NCI-H187 (cell line): ENCODE measurements at places on chromosomes 6 and 20.

DNA sequence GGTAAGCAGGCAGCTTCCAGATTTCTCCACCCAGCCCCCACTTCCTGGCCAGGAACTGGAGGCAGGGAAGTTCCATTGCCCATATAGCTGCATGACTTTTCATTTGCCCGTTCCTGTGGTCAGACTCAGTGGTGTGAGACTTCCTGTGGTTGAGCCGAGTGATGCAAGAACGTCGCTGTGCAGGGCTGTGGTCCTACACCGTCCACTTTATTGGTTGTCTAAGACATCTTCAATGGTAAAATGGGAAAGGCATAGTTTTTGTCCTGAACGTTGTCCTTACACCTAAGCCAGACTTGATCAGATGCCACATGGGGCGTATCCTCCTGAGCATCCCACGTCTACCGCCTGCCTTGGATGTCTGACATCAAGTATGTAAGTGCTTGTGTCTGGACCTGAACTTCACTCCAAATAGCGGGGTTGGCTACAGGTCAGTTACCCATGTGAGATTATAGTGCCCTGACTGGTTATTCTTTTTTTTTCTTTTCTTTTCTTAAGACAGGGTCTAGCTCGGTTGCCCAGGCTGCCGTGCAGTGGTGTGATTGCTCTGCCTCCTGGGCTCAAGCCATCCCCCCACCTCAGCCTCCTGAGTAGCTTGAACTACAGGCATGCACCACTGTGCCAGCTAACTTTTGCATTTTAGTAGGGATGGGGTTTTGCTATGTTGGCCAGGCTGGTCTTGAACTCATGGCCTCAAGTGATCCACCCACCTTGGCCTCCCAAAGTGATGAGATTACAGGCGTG lies 25.9 kb upstream of the GTSF1L start:
- DNase-seq: no peak

GRCh38 chr6:86407128-86407527 lies 530.2 kb upstream of the HTR1E start:
- DNase-seq: no peak

DNA sequence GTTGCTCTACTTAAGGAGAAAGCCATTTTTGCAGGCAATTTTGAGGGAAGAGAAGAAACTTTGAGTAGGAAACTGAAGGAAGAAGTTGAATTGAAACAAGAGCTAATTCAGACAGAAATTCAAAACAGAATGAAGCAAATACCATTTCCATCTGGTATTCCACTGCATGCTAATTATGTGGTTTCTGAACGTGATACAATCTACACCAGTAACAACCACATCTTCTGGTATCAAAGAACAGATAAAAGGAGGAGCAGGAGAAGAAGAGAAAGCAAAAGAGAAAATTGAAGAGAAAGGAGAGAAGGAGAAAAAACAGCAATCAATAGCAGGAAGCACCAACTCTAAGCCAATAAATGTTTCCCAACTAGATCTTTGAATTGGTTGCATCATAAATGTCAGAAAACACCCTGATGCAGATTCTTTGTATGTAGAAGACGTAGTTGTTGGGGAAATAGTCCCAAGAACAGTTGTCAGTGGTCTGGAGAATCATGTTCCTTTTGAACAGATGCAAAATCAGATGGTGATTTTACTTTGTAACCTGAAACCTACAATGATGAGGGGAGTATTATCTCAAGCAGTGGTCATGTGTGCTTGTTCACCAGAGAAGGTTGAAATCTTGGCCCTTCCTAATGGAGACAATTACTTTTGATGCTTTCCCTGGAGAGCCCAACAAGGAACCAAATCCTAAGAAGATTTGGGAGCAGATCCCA lies 132.4 kb downstream of the MACROD2 start:
- no peak for DNase-seq

GRCh38 chr6:131059486-131059885 lies 3.6 kb downstream of the EPB41L2 start:
- DNase-seq: no peak

GRCh38 chr6:161200610-161201370 lies 73.1 kb downstream of the AGPAT4 start:
- DNase-seq: no peak

GRCh38 chr6:54096811-54097210 lies 14.4 kb upstream of the MLIP start:
- DNase-seq: no peak

DNA sequence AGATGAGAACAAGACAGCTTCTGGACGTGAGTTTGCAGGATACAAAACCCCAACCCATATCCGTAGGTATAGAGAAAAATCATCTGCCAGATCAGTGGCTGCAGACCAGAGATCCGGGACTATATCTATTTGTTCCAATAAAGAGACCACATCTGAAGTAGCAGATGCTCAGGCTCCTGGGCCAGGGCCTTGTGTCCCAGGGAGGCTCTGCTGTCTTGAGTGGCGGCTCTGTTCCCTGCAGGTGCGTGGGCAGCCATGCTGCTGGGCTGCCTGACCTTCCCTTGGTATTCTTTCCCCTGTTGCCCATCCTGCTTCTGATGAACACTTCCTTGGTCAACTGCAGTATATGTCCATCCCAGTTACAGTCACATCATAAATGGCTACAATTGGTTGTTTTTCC lies 34.9 kb downstream of the ERMARD start:
- no peak for DNase-seq
